Activated T-cell treated with anti-CD3 and anti-CD28 coated beads for 48 hours (primary cell): ENCODE measurements at places on chromosomes 3 and 15.
A peak's percentile ranks its signal among the peaks of the same experiment; 100 is the strongest.

DNA sequence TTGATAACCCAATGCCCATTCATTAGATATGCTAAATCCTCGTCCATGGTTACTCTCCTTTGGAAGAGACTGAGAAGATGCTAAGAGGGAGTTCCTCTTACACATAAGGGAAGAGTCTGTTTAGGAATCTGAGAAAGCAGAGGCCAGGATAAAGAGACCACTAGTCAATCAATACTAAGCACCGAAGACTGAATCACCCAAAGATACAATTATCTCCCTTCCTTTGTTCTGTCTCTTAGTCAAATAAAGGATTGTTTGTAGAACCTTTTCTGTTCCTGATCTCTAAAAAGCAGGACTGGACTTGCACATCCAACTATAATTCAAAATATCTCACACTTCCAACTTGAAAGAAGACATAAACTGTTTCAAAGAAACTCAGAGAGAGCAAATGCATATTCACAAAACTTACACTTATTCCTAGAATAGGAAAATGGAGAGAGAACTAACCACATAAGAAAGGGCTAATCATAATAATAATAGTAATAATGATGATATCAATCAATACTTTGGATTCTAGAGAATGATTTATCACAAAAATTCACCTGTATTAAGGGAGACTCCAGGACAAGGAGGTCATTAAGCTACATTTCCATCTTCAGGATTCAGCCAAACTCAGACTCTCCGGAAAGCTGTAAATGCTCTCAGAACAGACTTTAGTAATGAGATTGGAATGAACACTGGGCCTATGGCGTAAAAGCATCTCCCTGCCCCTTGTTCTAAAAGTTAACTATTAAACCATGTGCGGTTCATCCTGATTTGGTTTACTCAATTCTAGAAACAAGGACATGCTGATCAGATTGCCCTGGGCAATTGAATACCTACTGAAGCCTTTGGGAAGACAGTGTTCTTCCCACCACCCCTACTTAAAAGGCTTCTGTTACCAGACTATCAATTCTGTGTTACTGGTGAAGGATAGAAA lies 401.5 kb downstream of the ZBTB20 start:
- DNase-seq, result no peak

GRCh38 chr3:33437556-33438283 lies 2.5 kb downstream of the UBP1 start:
- no peak for DNase-seq

DNA sequence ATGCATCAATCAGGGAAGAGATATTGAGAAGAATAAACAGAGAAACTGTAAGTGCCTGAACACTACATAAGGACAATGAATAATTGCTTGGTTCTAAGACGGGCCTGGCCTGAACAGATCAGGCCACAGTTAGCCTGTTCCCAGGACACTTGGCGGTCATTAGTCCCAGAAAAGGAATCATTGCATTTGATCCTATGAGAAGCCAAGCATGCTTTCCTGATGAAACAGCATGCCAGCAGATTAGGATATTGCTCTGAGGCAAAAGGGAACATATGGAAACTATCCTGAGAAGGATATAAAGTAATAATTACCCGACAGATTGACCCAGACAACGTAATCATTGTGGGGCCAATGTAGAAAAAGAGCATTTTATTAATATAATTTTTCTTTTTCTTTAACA lies 51.9 kb downstream of the STRIT1 start:
- DNase-seq, result no peak

- no peak for DNase-seq
These were observed 16.6 kb upstream of the SEMA3F start for GRCh38 chr3:50138266-50139200.

DNA sequence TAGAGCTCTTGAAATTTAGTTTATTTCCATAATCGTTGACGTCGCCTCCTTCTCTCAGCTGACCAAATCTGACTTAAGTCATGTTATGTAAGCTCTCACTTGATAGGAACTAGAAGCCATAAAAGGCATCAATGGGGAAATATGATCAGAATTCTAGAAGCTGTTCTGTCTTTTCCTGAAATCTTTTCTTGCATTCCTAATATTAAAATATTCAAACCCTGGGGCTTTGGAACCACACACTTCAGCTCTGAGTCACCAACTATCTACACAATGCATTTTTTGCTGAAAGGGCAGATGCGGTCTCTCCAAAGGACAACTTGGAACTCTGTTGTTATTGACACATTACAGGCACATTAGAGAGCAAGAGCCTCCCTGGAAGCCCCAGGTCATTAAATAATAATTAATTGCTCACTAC lies 91.3 kb downstream of the LARS2 start:
- DNase-seq, result no peak

- DNase-seq, result no peak
These were observed 15.3 kb upstream of the CCNDBP1 start for GRCh38 chr15:43169888-43170287.

- no peak for DNase-seq
These were observed 655.2 kb downstream of the DIPK2A start for GRCh38 chr3:144626835-144627234.

DNA sequence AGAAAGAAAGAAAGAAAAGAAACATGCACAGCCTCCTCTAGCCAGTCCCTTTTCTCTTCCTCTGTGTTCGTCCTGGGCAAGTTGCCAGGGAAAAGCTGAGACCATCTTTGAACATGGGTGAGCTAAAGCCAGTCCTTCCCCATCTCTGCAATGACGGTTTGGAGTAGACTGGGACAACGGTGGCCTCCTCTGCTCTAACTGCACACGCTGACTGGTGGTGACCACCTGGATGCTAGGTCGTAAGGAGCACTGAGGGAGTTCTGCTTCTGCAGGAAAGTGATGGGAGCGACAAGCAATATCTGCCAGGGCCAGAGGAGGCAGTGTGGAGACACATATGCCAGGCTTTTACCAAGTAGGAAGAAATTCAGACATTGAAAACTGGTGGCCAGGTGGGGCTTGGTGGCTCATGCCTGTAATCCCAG lies 111.7 kb downstream of the NUP210 start:
- DNase-seq, result no peak

DNA sequence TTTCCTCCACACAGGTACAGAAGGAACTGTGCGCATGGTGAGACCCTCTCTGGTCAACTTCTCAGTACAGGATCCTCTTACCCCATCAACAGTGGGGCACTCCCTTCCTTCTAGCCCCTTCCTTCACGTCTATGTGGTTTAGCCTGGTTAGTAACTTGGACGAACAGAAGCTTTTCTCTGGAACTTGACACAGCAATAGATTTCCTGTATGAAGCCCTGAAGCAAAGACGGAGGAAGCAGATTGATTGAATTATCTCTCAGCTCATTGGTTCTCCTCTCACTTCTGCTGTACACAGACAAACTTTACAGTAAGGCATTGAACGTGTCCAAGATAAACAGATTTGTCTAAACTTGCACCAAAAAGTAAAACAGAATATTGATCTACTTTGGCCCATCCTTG lies at the start of gene CD200R1:
CD200R1 (minus strand) TSS at position 210 of the 400 bp plus-strand sequence. CDS start 246 bp downstream, outside the sequence.
- DNase-seq, result no peak

DNA sequence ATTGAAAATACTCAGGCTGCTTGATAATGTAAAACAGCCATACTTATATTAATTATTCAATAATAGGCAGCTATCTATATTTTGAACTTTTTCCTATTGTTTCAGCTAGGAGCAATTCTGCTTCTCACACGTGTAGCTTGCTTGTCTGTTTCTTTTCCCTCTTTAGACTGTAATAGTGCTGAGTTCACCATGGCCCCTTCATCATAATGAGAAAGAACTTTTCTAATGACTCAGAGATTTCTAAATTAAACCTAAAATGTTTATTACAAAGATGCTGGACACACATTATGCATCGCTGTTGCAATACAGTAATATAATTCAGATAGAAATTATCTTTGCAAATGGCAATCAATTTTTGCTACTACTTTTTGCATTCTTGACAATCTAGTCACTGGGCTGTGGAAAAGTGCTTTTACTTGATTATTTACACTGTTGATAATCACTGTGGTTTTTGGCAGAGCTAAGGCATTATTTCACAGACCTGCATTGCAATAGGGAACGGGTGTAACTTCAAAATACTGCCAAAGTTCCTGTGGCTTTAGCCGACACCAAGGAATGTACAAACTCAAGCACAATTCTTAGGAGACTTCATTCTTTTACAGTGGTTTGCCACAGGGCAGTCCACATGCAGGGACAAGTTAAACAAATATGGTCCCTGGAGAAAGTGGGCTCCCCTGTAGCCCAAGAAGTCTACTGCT lies 281.0 kb upstream of the TBL1XR1 start:
- no peak for DNase-seq

GRCh38 chr3:128488991-128489673 lies 3.9 kb downstream of the GATA2 start:
- no peak for DNase-seq

- no peak for DNase-seq
These were observed 19.1 kb upstream of the CD200R1L start for GRCh38 chr3:112865757-112866156.

GRCh38 chr15:85755942-85756341 lies 38.8 kb downstream of the KLHL25 start:
- DNase-seq, result no peak

GRCh38 chr15:45326280-45326679 lies 52.1 kb downstream of the GATM start:
- DNase-seq, result no peak

DNA sequence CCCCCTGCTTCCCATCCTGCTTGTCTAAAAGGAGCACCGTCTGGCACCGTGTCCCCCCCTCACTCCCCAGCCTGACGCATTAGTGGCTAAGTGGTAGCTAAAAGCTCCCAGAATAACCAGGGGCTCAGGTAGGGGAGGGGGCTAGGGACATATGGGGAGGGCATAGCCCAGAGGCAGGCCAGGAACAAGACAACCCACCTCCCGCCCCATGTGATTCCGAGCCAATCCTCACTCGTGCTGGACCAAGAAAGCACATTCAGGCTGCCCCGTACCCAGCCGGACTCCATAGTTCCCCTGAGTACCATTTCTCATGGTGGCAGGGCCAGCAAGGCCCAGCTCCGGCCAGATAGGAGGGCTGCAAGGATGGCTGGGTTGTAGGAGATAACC lies 11.5 kb downstream of the SEMA7A start:
- DNase-seq, result no peak

GRCh38 chr15:57534281-57534680 lies 57.4 kb upstream of the MYZAP start:
- no peak for DNase-seq

DNA sequence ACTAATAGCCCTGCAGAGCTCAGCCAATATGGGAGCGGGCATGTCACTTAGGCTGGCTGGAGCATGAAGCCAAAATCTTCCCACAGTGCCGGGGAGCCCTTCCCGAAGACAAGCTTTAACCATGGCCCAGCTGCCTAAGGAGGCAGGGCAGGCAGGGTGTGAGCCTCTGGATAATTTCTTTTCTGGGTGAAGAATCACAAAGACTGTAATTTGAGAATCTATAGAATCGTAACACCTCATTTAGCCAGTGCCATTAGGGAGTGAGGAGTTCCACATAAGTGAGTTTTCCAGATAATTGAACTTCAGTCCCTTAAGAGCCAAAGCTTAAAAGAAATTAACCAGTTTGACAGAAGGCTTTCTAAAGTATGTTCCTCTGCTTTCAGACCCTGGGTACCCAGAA lies 40.2 kb upstream of the TLE3 start:
- no peak for DNase-seq

- DNase-seq, result peak; percentile 34
These were observed 7.0 kb upstream of the BMF start for GRCh38 chr15:40115670-40116093.

DNA sequence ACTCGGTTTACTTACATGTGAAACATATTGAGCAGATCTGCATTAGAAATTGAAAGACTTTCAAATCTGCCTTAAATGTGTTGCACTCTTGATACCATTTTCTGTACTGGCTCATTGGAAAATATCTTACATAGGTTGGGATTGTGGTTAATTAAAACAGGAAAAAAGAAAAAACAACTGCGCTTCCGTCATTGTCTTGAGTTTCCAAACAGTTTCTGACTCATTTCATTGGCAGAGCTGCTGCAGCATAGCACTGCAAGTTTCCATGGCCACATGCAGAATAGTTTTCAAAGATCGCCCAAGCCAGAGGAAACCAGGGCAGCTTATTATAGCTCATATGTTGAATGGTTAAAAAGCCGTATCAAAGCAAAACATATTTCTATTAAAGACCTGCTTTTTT lies 446.6 kb upstream of the BCHE start:
- no peak for DNase-seq

GRCh38 chr3:171504376-171504775 lies 44.2 kb upstream of the TNIK start:
- DNase-seq, result no peak

GRCh38 chr15:56056626-56057025 lies 63.2 kb upstream of the NEDD4 start:
- DNase-seq, result no peak

- no peak for DNase-seq
These were observed 1433.9 kb upstream of the CADM2 start for GRCh38 chr3:83524901-83525300.

GRCh38 chr3:150300852-150301517 lies 107.1 kb upstream of the TSC22D2 start:
- no peak for DNase-seq

GRCh38 chr15:64162478-64162868 lies 349 bp downstream of the PPIB start:
- DNase-seq, result no peak

- DNase-seq, result no peak
These were observed 44.2 kb downstream of the SETD5 start for GRCh38 chr3:9441501-9442221.

- DNase-seq, result no peak
These were observed 44.9 kb downstream of the EPHB1 start for GRCh38 chr3:134839990-134840389.

DNA sequence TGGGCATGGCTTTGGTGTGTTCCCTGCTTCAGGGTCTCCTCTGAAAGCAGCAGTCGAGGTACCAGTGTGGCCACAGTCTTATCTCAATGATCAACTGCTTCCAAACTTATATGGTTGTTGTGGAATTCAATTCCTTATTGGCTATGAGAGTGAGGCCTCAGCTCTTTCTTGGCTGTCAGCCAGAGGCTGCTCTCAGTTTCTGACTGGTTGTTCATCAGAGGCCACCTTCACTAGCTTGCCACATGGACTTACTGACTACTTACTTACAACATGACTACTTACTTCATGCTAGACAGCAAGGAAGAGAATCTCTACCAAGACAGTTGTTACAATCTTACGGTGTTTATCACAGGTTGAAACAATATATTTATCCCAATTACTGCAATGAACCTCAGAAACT lies 789.2 kb downstream of the DIPK2A start:
- no peak for DNase-seq

- DNase-seq, result no peak
These were observed 50.8 kb upstream of the RPL32 start for GRCh38 chr3:12891985-12892839.

DNA sequence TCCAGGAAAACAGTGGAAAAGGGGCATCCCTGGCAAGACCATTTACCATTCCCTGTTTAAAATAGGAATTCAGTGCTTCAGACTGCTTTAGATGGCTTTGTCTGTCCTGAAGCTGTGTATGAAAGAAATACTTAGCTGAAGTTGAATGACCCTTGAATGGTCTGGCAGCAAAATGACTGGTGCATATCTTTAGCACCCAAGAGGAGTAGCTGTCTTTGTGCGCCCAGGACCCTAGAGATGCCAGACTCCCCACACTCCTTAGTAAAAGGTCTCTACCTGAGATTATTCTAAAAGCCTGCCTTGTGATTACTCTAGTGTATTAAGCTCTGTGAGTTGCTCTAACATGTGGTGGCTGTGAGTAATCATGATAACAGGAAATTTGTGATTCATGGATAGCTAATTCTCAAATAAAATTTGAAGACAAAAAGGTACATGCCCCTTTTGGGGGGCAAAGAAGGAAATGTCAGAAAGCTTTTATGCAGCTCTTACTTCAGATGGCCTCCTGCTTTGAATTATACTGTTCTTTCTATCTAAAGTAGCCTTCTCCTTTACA lies 3.2 kb downstream of the MAPKBP1 start:
- DNase-seq, result no peak
